ENCODE measurements at places on chromosomes 11 and 22.

- DNase-seq: peak; percentile 19
Measured at GRCh38 chr11:59097113-59097708, 9.8 kb upstream of the FAM111B start.

DNA sequence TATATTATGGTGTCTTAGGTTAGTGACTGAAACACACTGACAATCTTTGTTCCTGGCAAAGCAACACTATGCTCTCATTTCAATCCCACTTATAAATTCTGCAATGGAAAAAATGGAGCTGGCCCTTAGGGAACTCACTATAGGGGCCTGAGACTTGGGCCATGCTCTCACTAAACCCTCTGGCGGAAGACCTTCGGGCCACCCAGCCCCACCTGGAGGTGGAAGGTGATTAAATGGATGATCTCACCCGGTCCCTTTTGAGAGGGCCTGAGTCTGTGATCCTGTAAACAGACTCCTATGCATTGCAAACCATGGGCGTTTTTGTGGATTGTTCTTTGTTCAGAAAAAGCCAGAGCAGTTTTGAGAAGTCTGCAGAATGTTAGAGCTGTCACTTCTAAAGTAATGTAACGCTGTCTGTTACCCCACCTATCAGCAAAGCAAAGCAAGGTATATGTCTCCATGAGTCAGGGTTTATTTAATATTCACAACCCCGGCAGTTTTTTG is 17.0 kb upstream of the CDON start:
- DNase-seq: no peak

- no peak for DNase-seq
Measured at GRCh38 chr11:114040706-114041211, 18.8 kb upstream of the ZBTB16 start.

DNA sequence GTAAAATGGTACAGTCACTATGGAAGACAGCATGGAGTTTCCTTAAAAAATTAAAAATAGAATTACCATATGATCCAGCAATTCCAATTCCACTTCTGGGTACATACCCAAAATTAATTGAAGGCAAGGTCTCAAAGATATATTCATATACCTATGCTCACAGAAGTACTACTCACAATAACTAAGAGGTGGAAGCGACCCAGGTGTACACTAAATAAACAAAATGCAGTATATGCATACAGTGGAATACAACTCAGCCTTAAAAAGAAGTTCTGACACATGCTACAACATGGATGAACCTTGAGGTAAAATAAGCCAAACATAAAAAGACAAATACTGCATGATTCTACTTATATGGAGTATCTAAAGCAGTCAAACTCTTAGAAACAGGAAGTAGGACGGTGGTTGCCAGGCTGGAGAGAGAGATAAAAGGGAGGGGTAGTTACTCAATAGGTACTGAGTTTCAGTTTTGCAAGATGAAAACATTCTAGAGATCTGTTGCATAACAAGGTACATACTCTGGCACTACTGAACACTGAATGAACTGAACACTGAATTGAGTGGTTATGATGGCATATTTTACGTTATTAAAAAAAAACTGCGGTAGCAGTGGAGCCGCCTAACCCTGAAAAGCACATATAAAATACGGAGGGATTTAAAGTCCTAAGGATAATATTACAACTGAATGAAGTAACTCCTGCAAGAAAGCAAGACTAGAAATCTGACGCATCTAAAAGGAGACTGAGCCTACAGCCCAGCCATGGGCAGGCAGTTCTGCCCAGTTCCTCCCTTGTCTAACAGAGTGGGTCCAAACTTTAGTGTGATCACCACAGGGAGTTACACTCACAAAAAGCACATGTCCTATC is 12.8 kb downstream of the DGCR2 start:
- DNase-seq: peak; percentile 61

DNA sequence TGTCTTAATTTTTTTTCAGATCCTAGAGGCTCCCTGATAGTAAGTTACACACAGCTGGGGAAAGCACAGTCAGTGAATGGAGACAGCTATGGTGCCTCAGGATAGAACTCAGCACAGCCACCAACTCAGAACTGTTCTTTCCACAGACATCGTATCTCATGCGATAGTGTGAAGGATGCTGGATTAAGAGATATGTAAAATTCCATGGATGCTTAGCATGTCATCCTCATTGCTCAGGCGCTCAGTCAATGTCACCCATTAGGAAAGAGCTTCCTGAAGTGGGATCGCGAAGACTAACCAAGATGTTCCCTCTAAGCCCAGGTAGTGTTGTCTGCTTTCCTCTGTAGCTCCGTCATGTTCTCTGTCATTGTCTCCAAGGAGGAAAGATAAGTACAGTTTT is 1000.4 kb downstream of the OPCML start:
- DNase-seq: no peak

DNA sequence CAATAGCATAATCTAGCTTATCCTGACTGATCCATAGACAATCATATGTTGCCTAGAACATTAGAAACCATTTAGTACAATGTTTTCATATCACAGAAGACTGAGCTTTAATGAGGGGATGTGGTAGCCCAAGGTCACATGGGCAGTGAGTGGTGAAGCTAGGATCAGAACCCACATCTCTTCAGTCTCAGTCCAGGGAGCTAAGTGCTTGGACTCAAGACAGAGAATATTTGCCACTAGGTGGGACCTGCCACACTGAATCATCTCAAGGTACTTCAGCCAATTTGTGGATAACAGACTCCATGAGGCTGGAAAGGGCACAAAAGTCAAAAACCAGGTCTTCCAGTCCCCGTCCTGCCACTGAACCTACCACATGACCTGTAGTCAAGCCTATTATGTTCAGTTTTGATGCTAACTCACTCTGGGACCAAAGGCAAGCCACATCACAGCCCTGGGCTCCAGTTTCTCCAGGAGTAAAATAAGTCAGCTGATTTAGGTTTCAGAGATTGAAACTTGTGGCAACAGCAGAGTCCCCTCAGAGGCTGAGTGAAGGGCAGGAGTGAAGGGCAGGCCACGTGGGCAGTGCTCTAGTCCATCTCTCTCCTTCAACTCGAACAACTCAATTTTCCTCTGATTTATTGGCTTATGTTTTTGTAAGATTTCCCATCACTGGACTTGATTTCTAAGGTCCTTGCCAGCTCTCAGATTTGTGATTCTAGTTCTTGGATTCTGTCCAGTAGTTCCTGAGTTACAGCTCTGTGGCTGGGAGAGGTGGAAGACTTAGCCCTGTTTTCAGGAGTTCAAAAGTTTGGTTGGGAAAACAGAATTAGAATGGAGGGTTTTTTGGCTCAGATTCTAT is 84.6 kb upstream of the PHOX2A start:
- no peak for DNase-seq

- no peak for DNase-seq
Measured at GRCh38 chr11:45876401-45876800, 9.1 kb upstream of the MAPK8IP1 start.

DNA sequence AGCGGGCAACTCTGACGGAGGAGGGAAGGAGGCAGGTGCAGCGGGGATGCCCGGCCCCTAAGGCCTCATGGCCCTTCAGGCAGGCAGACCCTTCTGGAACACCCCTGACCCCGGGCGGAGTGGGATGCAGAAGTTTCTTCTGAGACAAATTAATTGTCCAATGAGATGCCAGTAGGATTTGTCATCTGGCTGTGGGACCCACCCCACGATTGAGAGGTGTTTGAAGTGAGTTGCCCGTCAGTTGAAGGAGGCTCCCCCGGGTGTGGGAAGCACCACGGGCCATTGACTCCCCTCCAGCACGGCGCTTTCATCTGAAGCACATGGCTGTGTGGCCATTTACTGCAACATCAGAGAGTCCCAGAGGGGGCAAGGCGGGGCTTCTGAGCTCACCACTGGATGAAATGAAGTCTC is 527.8 kb downstream of the BRD1 start:
- DNase-seq: no peak

- no peak for DNase-seq
Measured at GRCh38 chr22:37725551-37726240, 28.8 kb downstream of the TRIOBP start.

GRCh38 chr22:30968015-30968923 is at the start of gene MORC2:
Gene MORC2, minus strand, starts transcription at chr22:30968774. Its CDS starts 885 bp downstream, at chr22:30967889.
- no peak for DNase-seq

All from HS-5 (cell line).